Spleen (tissue), 13 donors: ENCODE measurements at places on chromosomes 1 and 21. TPM values are rescaled to one million over a fixed set of nuclear protein-coding genes. Genes with fewer than 3 reads are reported as not detected.

Gene KLHL17
- total RNA-seq, result 18.9 TPM

Gene FGR
- 247 TPM for total RNA-seq

- no peak for DNase-seq
Measured at GRCh38 chr1:62877579-62877978, 93.6 kb downstream of the ATG4C start.

DNA sequence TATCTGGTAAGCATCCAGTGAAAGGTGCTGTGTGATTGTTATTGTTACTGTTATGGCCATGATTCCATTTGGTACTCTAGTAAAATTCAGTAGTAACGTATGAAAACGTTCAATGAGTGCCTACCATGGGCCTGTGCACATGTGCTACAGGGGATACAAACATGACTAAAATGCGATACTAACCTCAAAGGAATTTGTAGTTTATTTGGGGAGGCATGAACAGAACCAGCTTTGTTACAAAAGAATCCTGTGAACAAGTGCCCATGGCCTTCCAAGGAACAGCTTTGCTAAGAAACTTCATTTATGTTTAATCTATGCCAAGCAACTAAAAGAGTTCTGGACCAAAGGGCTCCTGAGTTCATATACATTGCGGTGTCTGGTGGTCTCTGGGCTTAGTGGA lies 28.7 kb downstream of the PTGFR start:
- no peak for DNase-seq

GRCh38 chr1:248886237-248886895 lies 19.7 kb upstream of the PGBD2 start:
- DNase-seq, result no peak

- peak; percentile 91 for DNase-seq
Measured at GRCh38 chr1:9628541-9629444, 22.7 kb upstream of the PIK3CD start.

Gene ADCY10
- total RNA-seq, result not detected

DNA sequence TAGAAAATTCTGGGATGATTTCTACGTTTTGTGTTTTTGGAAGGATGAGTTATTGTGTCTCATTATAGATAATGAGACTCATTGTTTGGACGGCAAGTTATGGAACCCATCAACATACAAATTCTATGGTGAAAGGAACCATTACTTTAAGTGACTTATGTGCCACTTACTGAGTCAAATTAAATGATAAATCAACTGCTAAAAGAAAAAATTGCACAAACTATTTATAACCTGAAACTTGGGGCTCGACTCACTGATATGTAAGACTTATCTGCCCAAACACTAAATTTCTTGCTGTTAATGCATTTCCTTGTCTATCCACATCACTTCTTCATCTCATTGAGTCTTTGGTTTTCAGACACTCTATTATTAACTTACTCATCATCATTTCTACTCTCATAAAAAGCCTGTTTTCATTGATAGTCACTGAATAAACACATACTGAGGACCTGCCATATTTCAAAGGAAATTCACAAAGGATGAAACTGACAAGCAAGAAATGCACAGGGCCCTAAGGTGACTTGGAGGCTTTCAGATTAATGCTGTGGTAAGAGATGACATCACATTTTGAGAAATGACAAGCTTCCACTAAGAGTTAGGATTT lies 872.7 kb upstream of the ADAMTS5 start:
- DNase-seq, result no peak

DNA sequence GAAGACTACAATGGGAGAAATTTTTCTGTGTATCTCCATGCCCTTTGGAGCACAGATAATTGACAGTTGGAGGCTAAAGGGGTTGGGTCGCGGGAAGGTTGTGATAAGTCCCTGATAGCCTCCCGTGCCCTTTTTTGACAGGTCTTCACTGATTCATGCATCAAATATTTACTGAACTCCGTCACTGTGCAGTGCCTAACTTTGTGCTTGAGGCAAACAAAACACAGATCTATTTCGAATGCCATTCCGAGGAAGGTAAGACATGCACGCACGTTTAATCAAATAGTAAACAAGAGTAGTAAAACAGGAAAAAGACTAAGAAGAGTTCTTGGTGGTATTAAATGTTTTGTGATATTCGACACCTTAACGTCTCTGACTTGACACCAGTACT lies 494 bp upstream of the PIP5K1A start:
- DNase-seq, result no peak

Gene C8B
- total RNA-seq, result not detected

DNA sequence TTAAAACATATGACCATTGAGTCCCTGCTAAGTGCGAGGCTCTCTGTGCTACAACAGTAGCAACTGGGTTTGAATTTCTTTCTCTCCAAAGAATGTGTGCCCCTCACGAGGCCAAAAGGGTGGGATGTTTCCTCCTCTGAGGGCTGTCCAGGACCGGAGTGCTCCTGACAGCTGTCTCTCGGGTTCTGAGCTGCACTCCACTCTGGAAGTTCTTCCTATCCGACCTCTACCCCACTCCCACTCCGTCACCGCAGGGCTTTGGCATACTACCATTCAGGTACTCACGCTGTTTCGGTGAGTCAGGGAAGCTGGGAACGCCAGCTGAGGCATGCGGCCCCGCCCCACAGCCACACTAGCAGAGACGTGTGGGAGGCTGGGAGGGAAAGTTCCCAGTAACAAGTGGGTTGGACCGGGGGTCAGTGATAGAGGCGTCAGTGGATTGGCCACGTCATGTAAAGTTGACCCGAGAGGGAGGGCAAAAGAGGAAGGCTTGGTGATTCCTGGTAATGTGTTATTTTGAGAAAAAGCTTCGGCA lies 705 bp upstream of the SLC50A1 start:
- peak; percentile 89 for DNase-seq
